Muscle of back (tissue), 13 donors: ENCODE measurements at places on chromosomes 7 and 10.
A peak's percentile ranks its signal among the peaks of the same experiment; 100 is the strongest.

GRCh38 chr7:1812509-1813393 lies 142.7 kb downstream of the ELFN1 start:
- DNase-seq, result no peak

DNA sequence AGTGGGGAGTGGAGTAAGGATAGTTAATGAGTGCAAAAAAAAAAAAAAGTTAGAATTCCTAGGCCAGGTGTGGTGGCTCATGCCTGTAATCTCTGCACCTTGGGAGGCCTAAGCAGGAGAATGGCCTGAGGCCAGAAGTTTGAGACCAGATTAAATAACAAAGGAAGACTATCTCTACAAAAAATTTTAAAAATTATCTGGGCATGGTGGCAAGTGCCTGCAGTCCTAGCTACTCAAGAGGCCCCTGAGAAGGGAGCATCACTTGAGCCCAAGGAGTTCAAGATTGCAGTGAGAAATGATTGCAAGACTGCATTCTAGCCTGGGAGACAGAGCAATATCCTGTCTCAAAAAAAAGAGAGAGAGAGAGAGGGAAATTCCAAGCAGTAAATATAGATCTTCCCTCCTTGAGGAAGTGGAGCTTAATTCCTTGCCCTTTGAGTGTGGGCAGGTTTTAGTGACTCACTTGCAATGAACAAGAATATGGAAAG lies 19.5 kb upstream of the CSTF2T start:
- no peak for DNase-seq

DNA sequence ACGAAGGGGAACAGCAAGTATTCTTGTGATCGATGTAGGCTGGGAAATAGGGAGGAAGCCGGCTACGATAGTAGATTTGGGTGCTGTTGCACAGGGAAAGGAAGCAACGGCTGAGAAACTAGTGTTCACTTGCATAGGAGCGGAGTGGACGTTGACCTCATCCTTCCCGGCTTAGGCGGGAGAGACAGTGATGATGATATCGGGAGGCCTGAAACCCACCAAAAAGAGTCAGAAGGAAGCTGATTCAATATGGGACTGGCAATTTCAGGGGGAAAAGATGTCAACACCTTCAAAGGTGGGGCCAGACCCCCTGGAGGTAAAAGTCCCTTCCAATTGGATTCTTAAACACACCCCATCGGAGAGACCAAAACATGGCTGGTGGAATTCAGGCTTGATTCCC lies 61.3 kb downstream of the CARD11 start:
- DNase-seq, result no peak

DNA sequence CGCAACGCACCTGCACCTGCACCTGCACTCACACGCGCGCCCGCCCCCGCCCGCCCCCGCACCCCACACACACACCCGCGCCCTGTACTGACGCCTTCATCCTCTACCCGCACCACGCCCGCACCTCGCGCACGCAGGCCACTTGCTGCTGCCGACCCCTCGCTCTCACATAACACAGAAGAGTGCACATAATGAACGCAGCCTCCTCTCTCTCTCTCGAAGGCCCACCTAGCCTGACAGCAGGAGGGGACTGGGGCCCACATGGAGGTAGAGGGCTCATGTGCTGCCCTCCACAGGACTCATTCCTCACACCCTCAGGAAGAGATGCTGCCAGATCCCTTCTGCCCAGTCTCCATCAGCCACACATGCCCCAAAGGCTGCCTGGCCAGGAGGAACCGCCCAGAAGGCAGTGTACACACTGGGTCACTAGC lies 432 bp upstream of the CAMK2B start:
- DNase-seq, result no peak

DNA sequence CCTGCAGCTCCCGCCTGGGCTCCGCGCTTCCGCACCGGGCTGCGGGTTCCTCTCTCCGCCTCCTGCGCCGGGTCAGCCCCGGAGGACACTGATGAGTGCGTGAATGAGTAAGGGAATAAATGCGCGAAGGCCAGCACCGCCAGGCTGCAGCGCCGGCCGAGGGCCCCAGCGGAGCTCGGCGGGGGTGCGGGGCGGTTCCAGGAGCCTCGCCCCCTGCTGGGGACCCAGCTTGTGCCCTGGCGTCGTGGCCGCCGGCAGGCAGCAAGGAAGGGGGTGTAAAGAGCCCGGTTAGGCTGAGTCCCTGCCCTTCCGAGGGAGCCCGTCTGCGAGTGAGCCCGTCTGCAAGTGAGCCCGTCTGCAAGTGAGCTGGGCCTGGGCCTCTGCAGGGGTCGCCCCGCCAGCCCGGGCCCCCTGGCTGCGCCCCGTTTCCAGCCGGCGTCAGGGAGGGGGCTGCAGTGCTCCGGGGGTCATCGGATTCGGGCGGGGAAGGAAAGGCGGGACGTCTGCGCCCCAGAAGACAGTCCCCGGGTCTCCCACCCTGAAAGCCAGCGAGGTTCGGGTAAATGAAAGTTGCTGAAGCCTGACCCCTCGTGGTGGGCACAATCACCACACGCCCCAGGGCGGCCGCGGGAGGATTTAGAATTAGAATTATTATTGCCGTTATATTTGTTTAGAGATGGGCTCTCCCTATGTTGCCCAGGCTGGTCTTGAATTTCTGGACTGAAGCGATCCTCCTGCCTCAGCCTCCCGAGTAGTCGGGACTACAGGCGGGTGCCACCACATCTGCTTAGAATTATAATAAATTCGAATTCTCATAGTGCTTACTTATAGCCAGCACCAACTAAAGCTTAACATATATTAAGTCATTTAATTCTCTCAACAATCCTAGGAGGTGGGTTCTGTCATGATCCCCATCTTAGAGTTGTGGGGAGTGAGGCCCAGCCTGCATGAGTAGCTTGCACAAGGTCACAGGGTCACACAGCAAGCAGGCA lies 8.6 kb upstream of the CRYGN start:
- DNase-seq, result peak; percentile 91

GRCh38 chr7:77413861-77414424 lies 2.2 kb downstream of the GSAP start:
- DNase-seq, result no peak
